ENCODE measurements at places on chromosomes 2 and 18.

- no peak for DNase-seq
Observed at GRCh38 chr18:6561862-6562291, 147.2 kb upstream of the L3MBTL4 start.

DNA sequence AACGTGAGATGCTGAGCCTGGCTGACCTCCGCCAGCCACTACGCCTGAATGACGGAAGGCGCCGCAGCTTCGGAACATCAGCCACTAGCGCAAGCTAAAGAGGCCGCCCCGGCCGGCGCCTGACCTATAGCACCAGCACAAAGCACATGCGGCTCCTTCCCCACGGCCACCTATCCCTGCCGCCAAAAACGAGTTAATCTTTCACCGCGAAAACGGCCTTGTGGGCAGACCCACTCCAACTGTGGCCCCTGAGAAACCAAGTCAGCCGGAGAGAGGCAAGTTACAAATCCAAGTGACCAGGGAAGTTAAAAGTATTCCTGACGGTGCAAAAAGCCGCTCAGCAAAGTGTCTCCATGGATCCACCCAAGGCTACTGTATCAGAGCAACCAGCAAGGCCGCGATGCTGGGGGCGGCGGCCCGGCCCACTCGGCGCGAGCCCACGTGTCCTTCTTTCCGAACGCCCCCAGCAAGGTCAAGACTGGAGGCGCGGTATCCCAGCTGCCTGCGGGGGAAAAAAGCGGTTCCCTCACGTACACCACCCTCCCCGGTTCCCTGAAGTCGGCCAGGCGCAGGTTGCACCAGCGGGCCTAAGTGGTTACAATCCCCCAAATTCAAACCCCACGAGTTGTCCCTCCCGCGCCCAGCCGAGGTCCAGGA, 575 bp downstream of the HSPD1 start:
- DNase-seq = no peak

GRCh38 chr18:50992351-50992762, 24.5 kb downstream of the ELAC1 start:
- DNase-seq = no peak

DNA sequence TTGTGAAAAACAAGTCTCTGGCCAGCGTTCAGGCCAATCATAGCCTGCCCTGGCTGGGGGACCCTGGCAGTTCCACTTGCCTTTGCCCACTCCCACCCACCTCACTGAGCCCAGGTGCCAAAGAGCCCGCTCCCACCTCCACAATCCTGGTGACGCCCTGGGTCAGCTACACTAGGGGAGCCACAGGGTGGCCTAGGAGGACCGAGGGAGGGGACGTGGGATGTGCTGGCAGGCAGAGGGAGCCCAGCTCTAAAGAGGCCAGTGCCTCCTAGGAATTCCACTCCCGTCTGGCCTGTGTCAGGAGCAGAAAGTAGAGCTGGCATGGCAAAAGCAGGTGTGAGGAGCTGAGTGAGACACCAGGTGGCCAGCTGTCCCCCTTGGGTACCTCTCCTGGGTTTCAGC, 49.3 kb downstream of the TNS1 start:
- DNase-seq = no peak

DNA sequence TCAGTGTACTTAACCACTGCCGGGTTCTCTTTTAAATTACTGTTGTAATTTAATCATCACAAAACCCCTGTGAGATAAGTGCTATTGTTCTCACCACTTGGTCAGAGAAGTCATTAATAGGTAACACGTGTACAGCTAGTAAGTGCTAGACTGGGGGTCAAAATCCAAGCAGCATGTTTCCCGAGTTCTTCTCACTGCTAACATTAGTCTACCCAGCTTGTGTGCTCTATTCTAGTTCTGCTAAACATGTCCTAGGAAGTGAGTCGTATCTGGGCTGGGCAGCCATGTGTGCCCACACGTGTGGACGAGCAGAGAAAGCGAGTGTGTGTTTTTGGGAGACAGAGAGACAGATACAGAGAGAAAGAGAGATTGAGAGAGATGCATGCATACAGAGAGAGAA, 94.1 kb downstream of the BIN1 start:
- DNase-seq = peak; percentile 25

Data from skeletal muscle cell (primary cell).